ENCODE measurements at places on chromosomes 12 and 14.

- DNase-seq, result no peak
These were observed 239.0 kb downstream of the SLC16A7 start for GRCh38 chr12:59834659-59835474.

DNA sequence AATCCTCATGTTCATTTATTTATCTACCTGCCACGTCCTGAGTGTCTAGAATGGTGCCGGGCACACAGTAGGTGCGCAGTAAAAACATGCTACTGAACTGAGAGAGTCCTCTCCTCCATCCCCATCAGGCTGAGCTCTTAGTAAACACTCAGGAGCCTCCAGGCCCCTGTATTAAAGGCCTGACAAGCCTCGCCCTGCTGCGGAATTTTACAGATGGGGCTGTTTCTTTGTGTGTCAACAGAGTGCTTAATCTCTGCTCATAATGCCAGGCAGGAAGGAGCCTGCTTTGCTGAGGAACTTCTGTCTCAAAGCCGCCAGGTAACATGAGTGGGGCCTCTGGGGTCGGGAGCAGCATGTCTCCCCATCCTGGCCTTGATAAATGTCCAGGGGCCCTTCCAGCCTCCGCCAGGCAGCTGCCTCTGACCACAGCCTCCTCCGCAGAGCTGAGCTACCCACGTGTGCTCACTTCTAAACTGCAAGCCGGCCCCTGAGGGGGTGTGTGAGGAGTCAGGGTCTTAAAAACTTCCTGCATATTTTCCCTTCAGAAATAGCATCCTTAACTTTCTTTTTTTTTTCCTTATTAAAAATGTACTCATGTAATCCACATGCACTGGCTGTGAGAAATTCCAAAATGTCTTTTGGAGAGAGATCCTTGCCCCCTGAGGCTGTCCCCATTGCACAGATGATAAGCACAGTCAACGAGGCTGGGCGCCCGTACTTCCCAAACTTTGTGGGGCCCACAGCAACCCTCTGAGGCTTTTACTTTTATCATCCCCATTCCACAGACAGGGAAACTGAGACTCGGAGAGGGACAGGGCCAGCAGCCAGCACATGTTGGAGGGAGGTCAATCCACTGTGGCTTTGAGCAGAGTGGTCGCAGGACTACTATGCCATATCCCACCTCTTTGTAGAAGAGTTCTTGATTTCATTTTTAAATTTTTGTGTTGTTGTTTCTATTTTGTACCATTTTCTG, 116.0 kb upstream of the NCOR2 start:
- DNase-seq, result no peak

DNA sequence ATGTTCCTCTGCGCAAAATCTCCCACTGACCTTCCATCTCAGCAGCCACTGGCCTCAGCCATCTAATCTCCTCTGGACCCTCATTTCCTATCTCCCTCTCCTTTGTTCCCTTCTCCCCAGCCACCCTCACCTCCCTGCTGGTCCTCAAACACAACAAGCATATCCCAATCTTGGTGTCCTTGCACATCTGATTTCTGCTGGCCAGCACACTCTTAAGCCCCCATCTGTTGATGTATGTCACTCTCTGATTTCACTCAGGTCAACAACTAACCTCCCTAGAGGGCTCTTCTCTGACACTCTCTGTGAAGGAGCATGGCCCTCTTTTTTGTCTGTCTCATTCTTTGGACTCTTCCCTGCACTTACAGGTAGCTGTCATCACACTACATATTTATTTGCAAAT, 25.6 kb downstream of the PPM1H start:
- DNase-seq, result no peak

- no peak for DNase-seq
These were observed 41.2 kb downstream of the SLC38A1 start for GRCh38 chr12:46227616-46228015.

DNA sequence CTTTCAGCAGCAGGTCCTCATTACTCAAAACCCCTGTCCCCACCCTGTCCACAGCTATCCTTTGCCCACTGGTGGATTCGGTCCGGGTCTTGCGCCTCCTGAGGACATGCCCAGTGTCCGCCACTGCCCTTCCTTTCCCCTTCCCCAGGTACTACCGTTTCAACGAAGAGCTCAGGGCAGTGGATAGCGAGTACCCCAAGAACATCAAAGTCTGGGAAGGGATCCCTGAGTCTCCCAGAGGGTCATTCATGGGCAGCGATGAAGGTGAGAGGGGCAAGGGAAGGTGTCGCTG, 8.7 kb downstream of the MMP14 start:
- DNase-seq, result no peak

DNA sequence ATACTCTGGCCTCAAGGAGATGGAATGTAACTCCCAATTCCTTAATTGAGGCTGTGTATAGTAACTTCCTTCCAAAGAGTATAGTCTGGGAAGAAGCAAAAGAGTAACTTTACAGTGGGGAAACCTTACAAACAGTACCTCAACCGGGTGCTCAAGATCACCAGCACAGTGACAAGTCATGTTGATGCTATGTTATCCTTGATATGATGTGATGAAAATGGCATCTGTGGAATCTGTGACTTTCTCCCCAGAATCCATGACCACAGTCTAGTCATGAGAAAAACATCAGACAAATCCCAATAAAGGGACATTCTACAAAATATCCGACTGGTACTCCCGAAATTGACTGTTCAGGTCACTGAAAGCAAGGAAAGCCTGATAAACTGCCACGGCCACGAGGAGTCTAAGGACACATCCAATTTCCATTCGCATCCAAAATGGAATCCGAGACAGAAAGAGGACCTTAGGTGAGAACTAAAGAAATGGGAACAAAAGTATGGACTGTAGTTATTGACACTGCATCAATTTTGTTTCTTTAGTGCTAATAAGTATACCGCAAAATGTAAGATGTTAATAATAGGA, 97.3 kb upstream of the FRMD6 start:
- no peak for DNase-seq

DNA sequence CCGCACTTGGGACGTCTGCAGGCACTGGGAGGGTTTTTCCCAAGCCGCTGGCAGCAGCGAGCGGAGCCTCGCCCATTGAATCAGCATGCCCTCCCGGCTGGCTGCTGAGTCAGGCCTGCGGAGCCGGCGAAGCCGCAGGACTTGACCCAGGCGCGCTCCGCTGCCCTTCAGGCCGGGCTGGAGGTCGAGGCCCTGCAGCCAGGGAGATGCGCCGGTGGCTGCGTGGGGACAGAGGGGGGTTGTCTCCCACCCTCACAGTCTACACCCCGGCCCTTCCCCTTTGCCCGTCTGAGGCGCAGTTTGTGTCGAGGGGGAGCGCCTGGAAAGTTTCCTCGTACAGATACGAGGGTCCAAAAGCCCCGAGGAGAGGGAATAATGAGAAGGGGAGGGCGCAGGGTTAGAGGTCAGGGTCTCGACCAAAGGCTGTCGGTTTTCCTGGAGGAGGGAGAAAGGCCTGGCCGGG, 759 bp upstream of the KLC1 start:
- no peak for DNase-seq

Data from GM12892 (cell line).